ENCODE measurements at places on chromosomes 6 and 20.

DNA sequence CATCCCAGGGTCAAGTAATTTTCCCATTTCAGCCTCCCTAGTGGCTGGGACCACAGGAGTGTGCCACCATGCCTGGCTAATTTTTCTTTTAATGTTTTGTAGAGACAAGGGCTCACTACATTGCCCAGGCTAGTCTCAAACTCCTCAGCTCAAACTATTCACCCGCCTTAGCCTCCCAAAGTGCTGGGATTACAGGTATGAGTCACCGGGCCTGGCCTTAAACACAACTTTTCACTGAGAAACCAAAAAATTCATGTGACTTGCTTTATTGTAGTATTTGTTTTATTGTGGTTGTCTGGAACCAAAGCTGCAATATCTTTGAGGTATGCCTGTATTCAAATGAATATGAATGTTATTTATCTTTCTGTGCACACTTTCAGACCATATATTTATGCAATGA, 72.2 kb downstream of the RWDD2A start:
- DNase-seq, result no peak

DNA sequence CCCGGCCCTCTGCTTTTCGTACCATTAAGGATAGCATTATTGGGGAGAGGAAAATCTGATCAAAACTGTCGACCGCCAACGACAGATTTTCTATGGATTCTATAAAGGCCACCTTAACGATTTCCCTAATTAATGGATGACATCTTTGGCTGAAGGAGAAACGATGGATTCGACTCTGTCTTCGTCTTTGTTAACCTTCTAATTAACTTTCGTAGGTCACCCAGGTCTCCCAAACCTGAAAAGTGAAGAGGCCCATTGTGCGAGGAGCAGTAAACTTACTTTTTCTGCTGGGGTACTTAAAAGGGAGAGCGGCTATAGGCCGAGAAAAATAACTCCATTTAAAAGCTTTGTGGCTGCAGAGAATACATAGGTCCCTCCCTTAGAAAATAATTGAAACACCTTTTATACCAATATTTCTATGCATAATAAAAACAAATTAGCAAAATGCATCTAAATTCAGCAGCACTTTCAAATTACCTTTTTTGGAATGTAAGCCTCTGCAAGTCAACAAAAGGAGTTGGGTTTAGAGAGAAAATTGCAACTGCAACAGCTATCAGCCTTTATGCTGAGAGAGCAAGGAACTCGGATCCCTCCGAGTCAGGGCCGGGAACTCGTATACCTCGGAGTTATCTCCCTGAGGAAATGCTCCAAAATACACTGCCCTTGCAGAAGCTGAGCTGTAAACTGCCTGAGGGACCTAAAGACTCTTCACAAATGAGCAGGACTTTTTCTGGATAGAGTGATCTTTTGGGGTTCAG, 31.4 kb upstream of the NR2E1 start:
- DNase-seq, result no peak

DNA sequence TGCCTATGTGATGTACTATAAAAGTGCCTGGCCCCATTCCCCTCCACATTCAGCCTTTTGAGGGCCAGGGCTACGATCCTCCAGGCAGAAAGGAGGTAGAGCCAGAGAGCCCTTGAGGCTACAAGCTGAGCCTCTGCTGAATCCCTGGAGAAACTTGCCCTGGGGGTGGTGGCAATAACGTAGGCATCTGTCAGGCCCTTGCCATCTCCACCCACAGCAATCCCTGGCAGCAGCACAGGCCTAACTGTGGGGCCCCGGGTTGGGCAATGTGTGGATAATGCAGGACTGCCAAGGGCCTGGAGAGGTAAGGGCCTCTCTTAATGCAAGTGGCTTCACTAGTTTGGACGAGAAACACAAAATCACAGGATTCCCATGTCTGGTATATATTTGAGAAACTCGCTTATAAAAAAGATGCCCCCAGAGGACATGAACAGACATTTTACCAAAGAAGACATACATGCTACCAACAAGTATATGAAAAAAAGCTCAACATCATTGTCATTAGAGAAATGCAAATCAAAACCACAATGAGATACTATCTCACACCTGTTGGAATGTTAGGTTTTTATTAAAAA, 99.0 kb downstream of the QRSL1 start:
- DNase-seq, result no peak

DNA sequence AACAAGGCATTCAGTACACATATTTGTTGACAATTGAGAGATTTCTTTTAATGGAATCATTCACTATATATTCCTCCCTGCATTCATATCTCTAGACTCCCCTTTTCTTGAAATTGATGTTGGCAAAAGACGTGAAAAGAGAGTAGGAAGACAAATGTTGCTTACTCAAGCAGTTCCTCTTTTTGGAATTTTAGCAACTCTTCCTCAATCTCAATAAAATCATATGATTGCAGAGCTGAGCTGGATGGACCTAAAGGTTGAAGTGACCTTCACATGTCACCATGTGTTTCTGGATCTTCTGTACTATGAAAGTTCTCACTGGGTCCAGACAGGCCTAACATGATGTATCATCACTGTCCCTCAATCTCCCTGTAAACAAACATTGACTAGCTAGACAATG, 18.6 kb downstream of the ADGRF1 start:
- DNase-seq, result no peak

DNA sequence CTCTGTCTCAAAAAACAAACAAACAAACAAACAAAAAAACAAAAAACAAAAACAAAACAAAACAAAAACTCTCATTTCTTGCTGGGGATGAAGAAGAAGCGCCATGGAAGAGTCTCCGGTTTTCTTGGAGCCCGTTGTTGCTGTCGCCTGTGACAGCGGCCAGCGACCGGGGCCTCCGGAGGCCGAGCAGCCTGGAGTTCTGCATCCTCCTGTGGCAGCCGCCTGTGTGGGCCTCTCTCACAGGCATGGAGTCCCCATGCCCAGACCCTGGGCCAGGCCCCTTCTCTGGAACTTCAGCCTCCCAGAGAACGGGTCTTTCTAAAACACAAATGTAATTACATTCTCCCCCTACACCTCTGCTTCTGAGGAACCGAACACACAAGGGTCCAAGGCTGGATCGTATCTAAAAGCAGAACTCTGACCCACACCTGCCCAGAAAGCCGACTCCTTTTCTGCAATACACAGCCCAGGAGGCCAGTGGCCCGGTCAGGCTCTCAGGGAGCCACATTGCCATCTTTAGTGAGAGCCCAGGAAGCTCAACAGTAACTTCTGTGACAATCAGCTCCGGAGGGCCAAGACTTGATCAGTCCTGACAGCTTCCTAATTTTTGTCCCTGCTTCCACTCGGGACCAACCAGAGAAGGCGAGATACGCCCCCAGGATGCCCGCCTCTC, 18.5 kb downstream of the DACT2 start:
- no peak for DNase-seq

- DNase-seq, result no peak
Measured at GRCh38 chr20:48920527-48921167, 864 bp upstream of the ARFGEF2 start.

- no peak for DNase-seq
Measured at GRCh38 chr20:3714092-3714491, 1.7 kb upstream of the SIGLEC1 start.
